GM23248 (cell line): ENCODE measurements at places on chromosomes 6 and 20. TPM values are rescaled to one million over a fixed set of nuclear protein-coding genes. Genes with fewer than 3 reads are reported as not detected.

DNA sequence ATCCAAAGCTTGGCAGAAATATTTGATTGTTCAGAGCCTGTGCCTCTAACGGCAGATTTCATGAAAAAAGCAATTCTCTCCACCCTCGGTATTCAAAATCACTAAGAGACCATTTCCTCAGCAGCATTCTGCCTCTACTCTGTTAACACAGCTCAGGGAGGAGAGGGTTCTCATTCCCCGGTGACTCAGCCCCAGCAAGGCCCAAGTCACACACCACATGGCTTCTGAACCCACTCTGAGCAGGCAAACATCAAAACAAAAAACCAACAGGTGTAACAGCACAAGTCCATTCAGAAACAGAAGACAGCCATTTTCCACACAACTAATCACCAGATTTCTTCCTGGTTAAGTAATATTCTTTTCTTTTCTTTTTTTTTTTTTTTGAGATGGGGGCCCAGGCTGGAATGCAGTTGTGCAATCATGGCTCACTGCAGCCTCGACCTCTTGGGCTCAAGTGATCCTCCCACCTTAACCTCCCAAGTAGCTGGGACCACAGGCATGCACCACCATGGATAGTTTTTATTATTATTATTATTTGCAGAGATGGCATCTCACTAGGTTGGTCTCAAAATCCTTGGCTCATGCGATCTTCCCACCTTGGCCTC is 55.4 kb downstream of the GFOD1 start:
- no peaks in the 10 kb centered on the region for H3K27me3 ChIP-seq
- H3K27ac ChIP-seq: no peak overlapping the region
- H3K4me1 ChIP-seq: no peaks in the 10 kb centered on the region

Gene FRK
- 0.13 and 0.32 TPM in 2 replicates for total RNA-seq

- no peak overlapping the region for H3K4me3 ChIP-seq
- no peaks in the 10 kb centered on the region for H3K4me1 ChIP-seq
- no peak overlapping the region for H3K27ac ChIP-seq
- peaks cover 50% of the 10 kb centered on the region for H3K27me3 ChIP-seq
Observed at GRCh38 chr20:59074456-59074855, 31.9 kb upstream of the PRELID3B start.

- no peaks in the 10 kb centered on the region for H3K36me3 ChIP-seq
- H3K4me3 ChIP-seq: no peak overlapping the region
- DNase-seq: peak; percentile 15
- no peaks in the 10 kb centered on the region for H3K27me3 ChIP-seq
- H3K27ac ChIP-seq: no peak overlapping the region
Observed at GRCh38 chr6:105474234-105474633, 71.4 kb upstream of the PREP start.

DNA sequence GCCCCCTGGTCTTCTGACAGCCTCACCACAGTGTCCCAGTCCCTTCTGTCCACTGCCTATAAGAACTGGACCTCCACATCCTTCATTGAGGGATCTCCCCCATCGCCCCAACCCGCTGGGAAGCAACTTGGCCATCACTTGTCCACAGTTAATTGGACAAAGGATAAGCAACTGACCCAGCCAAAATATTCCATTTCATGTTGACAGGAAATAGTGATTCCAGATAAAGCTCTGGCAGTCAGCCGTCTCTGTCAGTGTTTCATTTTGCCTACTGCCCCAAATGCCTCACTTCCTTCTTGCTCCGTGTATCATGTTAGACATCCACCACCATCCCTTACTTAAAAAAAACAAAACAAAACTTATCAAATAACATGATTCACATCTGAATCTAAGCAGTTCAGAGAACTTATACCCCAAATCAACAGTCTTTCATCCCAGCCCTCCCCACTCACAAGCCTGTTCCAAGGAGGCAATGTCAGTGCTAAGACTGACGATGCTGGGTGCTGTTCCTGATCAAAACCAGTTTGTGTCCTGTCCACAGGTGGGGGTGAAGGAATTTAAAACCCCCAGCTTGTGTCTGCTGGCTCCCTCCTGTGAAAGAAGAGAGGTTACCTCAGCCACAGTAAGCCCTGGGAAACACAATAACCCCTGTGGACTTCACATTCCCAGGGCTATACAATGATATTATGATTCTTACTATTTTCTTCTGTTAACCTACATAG is 162.5 kb downstream of the WDR27 start:
- H3K27ac ChIP-seq: no peak overlapping the region
- H3K27me3 ChIP-seq: no peaks in the 10 kb centered on the region
- H3K4me3 ChIP-seq: no peak overlapping the region
- H3K36me3 ChIP-seq: no peaks in the 10 kb centered on the region

DNA sequence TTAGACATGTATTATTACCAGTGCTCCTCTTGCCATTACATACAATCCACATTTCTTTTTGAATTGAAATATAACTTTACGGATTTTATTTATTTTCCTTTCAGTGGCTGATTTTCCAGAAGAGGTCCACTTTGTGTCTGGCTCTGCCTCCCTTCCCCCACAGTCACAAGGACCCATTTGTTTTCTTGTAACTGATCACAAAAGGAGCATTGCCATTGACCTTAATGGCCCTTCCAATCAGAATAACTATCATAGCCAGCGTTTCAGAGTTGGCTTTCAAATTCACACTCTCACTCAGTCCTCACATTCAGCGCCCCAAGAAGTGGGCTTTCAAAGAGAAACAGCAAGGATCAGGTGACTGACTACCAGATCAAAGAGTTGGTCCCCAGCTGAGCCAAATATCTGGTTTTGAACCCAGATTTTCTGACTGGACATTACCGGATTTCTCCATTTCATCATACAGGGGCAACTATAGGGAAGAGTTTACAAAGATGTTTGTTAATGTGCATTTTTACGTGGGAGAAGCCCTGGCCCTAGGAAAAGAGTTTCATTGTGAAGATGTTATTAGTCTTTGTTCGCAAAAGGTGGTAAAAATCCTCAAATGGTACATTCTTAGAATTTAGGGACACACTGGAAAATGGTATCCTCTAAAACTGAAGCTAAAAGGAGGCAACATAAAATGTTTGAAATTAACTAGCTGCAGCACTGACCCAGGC is 2.0 kb upstream of the SLC22A23 start:
- H3K4me1 ChIP-seq: peaks cover 19% of the 10 kb centered on the region
- H3K27ac ChIP-seq: no peak overlapping the region
- H3K27me3 ChIP-seq: no peaks in the 10 kb centered on the region

- H3K27ac ChIP-seq: no peak overlapping the region
- DNase-seq: peak; percentile 74
Observed at GRCh38 chr20:62501801-62502495, 26.2 kb upstream of the GATA5 start.

DNA sequence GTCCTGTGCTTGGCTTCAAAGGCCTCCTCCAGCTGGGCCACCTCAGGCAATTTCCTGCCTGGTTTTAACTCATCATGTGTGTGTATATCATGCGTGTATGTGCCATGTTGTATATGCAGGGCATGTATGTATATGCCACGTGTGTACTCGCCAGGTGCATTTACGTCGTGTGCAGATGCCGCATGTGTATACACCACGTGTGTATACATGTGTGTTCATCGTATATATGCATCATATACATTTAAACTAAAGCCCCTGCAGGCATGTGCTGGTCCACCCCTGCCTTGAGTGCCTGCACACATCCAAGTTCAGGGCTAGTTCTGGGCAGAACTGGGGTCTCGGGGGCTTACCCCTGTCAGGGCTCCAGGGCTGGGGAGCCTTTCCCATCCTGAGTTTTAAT is 54.0 kb upstream of the SMOC2 start:
- H3K36me3 ChIP-seq: no peaks in the 10 kb centered on the region
- H3K27ac ChIP-seq: no peak overlapping the region
- H3K27me3 ChIP-seq: no peaks in the 10 kb centered on the region

Gene SLC2A4RG
- total RNA-seq: 63.9 and 64.9 TPM in 2 replicates

Gene VSX1
- not detected in 2 replicates for total RNA-seq

DNA sequence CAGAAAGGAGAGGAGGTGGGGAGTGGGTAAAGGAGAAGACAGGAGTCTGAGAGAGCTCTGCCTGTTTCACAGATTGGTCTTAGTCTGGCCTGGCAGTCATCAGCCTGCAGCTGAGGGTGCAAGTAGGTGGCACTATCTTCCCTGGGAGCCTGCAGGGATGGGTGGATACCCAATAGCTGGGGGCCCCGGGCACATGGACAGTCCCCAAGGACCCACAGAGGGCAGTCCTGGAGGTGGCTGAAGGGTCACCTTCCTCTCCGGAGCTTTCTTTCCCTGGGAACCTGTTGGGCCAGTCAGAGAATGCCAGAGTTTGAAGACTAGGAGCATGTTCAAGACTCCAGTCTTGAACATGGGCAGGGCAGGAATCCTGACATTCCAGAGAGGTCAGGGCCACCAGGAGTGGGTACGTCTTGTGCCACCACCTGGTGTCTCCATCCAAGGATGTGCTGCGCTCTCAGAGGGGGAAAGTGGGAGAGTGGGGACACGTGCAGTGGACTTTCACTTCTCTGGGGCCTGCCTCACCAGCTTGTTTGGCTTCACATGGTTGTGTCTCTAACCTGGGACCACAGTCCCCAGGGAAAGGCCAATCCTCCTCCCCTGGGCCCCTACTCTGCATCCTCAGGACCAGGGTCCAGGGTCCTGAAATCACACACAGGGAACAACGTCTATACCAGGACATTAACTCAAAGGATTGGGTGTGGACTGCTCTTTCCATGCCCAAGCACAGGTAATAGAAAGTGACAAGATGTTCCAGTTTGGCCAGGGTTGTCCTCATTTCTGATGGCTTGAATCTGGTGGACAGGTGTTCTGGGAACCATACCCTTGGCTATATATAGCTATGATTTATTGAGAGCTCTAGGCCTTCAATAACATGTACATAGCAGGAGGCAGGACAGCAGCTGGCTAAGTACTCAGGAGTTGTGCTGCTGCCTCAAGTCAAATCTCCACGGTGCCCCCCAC is 18.0 kb downstream of the AARS2 start:
- no peaks in the 10 kb centered on the region; the same call in 1 of the 2 replicates for H3K36me3 ChIP-seq
- no peak overlapping the region for H3K27ac ChIP-seq
- H3K4me1 ChIP-seq: no peaks in the 10 kb centered on the region
- no peak overlapping the region for H3K4me3 ChIP-seq
- no peak for DNase-seq

Gene DNMT3B
- total RNA-seq: 1.5 and 2.0 TPM in 2 replicates

DNA sequence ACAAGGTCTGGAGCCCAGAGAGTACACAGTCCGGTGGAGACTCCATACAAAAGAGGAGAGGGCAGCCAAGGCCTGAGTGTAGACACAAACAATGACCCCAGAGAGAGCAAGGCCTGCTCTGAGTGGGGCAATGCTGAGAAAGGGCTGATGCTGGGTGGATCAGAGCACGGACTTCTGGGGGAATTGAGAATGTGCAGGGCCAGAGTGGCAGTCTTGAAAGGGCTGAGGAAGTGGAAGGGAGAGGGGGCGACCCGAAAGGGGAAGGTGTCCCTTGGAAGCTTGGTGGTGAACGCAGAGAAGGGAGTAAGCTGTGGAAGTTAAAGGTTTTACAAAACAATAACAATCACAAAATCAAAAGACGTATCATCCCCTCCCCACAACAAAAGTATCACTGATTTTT is 12.0 kb upstream of the GRM4 start:
- DNase-seq: no peak
- peaks cover 3% of the 10 kb centered on the region; the same call in 1 of the 2 replicates for H3K27me3 ChIP-seq
- H3K36me3 ChIP-seq: no peaks in the 10 kb centered on the region
- no peak overlapping the region for H3K27ac ChIP-seq
- no peaks in the 10 kb centered on the region for H3K4me1 ChIP-seq

- no peak overlapping the region for H3K4me3 ChIP-seq
- H3K4me1 ChIP-seq: no peaks in the 10 kb centered on the region
- H3K27ac ChIP-seq: no peak overlapping the region
- no peaks in the 10 kb centered on the region for H3K36me3 ChIP-seq
- no peak for DNase-seq
- no peaks in the 10 kb centered on the region for H3K27me3 ChIP-seq
Observed at GRCh38 chr6:38182426-38182825, 362.9 kb downstream of the ZFAND3 start.

DNA sequence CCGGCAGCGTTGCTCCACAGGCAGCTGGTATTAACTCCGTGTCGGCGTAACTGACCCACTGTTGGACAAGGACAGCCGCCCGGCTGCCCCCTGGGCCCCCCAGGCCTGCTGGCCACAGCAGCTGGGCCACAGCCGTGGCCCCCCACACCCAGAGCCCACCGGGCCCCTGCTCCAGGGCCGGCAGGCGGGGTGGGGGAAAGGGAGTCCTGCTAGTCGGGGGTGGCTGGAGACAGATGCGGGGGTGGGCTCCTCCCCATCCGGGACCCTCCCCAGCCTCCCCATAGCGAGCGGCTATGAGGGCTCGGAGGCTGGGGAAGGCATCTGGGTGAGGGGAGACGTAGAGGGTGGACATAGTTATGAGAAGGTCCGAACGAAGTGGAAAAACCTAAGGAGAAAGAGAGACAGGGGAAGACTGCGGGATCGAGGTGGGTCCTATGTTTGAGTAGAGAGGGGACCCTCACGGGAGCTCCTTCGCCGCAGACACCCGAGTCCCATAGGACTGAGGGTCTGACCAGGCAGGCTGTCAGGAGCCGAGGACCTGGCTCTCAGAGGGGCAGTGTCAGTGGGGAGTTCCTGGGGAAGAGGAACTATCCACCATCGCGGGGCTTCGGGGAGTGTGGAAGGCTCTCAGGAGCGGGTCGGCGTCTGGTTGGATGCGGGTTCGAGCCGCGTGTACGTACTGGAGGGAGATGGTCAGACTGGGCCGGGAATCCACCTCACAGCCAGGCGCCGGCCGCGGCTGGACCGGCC is 511 bp downstream of the VARS1 start:
- DNase-seq: peak; percentile 78
- peak overlapping the region; percentile 94 for H3K4me3 ChIP-seq
- H3K36me3 ChIP-seq: peaks cover 9% of the 10 kb centered on the region; the same call in 1 of the 2 replicates
- peaks cover 6% of the 10 kb centered on the region; the same call in 1 of the 2 replicates for H3K4me1 ChIP-seq
